ENCODE measurements at places on chromosomes 6 and 20.

DNA sequence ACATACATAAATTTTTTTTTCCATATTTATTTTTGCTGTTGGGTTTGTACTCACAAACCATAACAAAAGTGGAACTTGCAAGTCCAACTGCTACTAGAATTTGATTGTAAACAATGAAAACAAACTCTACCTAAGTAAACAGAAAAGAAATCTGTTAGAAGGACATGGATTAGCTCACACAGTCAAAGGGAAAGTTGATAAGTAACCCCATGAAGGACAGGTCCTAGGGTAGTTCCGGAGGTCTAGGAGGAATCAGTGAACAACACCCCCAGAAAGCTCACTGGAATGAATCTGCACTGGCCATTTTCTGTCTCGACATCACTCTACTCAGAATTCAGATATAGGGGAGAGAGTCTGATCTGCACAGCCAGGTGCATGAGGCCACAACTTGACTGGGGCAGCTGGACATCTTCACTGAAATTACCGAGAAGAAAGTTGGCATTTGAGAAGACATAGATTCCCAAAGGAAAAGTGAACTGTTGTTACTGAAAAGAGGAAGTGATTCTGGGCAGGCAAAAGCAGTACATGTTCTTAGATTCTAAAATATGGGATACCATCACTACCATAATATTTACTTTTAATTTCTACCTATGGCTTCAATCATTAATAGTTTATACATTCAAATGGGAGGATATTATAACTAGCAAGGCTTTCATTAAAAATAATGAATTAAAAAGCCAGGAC, 76.4 kb downstream of the HMGN3 start:
- no peak for DNase-seq

DNA sequence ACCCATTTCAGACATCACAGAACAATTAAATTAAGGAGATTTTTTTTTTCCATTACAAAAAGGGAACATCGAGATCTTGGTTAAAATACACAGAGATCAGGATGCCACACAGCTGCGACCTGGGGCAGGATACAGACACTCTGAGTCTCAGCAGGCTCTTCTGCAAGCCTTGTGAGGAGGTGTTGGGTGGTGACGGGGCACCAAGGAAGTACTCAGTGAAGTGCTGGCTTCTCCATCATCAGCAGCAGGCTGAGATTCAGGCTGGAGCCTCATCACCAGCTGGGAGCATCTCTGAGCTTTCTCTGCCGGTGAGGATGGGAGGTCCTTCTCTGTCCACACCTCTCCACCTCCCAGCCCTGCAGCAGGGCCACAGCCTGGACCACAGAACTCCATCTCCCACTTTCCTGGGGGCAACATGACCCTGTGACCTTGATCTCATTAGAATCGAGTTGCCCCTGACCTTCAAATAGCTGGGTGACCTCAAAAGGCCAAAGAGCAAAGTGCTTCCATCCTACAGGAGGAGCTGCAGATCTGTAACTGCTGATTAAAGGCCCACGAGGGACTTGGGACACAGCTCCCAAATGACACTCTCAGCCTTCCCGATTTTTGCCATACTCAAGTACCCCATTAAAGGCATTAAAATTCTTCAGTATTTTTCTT, 16.0 kb downstream of the PMEPA1 start:
- no peak for DNase-seq

DNA sequence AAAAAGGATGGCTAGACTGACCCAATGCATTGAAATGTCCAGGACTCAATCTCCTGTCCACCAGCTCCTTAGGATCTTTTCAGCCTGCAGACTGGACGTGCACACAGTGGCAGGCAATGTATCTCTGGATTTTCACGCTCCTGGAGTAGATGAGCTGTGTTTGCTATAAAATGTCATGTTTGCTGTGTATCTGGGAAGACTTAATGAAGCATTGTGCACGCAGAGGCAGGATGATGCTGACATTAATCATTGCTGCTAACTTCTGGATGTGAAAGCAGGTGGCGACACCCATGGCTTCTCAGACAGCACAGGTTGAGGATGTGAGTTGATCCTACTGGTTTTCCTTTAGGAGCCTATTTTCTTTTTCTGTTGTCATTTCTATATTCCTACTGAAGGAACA, 133.1 kb upstream of the PCSK2 start:
- no peak for DNase-seq

DNA sequence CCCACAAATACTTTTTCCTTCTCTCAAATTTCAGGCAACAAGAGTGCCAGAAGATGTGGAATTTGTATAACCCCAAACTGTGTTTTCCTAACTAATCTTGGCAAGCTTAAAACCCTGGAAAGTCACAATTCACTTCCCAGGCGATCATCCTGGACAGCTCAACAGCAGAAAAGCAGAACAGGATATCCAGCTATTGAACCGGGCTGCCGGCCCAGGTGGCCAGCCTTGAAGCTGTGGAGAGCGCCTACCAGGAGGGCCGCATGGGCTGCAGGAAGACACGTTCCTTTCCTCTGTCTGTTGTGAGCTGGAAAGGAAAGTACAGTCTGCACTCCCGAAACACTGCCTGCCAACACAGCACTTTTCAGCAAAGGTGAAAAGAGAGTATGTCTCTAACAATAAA, 719.7 kb upstream of the MARCKS start:
- no peak for DNase-seq

DNA sequence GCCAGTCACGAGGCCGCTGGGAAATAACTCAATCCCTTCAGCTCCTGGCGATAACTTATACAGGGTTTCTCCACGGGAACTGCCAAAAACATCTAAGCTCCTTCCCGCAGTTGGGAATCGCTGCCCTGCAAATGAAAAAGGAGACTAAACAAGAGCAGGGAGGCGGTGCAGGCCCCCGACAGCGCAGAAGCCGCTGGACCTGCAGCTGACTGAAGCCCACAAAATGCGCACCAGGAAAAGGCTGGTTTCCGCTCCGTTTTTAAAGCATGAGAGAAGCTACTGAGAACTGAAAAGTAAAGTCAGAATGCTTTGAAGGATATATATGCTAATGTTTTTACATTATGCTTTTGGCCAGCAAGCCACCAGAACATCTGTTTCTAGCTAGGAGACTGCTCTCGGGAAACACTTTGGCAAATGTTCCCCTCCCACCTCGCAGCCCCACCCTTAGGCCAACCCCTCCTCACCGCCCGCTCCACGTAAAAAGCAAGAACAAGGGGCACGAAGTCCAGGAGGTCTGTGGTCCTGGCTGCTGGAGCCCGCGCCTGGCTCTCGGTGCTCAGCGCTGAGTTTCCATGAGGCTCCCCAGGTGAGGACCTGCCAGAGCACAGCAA, 90.5 kb downstream of the SOD2 start:
- DNase-seq = no peak

- DNase-seq = no peak
Measured at GRCh38 chr6:106003268-106003987, 82.7 kb upstream of the PRDM1 start.

All from stimulated activated CD8-positive, alpha-beta memory T cell treated with anti-CD3 and anti-CD28 coated beads, Interleukin-7, amount 100 ng/mL, for 1 hour (primary cell).